ENCODE measurements at places on chromosomes 7 and 10.

DNA sequence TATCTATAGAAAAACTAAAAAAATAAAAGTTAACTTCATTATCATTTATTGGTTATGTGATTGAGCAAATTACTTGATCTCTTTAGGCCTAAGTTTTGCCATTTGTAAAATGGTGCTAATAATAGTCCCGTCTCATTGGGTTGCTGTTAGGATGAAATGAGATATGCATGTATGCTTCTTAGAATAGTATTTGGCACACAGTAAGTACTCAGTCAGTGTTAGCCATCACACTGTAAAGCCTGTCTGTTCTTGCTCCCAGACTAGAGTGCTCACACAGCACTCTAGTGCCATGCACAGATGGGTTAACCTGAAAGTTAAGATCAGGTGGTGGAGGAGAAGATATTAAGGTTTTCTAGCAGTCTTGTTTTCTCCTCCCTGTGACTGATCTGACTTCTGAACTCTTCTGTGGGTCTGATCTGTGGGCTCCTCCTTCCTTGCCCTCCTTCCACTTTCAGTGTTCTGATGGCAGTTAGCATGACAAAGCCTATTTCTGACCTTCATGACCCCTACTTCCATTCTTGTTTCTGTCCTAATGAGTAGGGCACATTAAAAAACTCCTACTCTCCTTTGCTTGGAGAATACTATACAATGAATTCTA lies 167.5 kb downstream of the RNLS start:
- DNase-seq, result no peak

DNA sequence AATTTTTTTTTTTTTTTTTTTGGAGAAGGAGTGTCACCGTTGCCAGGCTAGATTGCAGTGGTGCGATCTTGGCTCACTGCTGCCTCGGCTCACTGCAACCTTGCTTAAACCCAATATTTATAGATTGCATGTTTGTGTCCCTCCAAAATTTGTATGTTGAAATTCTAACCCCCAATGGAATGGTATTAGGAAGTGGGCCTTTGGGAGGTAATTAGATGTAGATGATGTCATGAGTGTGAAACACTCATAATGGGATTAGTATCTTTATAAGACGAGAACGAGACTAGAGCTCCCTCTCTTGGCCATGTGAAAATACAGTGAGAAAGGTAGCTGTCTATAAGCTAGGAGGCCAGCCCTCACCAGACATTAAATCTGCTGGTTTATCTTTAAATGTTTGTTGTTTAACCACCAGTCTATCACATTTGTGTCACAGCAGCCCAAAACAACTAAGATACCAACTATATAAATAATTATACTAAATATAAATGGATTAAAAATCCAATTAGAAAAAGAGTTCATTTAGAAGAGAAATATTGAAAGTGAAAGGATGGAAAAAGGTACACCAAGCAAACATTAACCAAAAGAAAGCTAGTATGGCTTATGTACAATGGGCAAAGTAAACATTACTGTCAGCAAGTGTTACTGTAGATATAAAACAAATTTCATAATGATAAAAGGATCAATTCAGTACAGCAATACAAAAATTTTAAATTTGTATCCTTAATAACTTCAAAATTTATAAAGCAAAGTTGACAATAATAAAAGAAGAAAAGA lies 9.3 kb downstream of the TCAF1 start:
- DNase-seq, result peak; percentile 75

GRCh38 chr7:122984021-122984420 lies 11.5 kb downstream of the TAS2R16 start:
- DNase-seq, result no peak

DNA sequence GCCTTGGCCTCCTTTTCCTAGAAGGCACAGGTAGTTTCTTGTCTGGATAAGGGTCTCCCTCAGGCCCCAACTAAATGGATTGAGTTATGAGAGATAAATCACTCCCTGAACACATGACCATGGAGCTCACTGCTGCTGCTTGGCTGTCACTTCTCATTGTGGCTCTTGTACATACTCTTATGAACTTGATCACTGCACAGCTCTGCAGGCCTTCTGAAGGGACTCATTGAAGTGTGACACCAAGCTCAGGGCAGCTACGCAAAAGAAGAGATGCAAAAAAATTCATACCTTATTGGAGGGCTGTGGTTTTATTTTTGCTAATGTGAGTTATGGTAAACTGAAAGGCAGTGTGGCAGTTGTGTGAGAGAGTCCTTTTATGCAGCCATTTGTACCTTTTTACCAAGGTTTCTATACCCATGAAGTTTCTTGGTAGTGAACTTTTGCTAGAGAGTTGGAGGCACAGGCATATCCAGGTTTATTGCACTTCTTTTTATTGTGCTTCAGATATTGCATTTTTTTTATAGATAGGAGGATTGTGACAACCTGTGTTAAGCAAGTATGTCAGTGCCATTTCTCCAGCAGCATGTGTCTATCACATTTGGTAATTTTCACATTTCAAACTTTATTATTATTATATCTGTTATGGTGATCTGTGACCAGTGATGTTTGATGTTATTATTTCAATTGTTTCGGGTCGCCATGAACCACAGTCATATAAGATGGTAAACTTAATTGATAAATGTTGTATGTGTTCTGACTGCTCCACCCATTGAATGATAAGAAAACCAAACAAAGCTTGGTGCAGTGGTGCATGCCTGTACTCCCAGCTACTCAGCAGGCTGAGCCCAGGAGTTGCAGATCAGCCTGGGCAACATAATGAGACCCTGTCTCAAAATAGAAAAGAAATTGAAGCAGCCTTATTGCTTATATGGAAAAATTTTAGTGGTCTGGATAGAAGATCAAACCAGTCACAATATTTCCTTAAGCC lies 100.6 kb downstream of the LRRC4 start:
- DNase-seq, result no peak

DNA sequence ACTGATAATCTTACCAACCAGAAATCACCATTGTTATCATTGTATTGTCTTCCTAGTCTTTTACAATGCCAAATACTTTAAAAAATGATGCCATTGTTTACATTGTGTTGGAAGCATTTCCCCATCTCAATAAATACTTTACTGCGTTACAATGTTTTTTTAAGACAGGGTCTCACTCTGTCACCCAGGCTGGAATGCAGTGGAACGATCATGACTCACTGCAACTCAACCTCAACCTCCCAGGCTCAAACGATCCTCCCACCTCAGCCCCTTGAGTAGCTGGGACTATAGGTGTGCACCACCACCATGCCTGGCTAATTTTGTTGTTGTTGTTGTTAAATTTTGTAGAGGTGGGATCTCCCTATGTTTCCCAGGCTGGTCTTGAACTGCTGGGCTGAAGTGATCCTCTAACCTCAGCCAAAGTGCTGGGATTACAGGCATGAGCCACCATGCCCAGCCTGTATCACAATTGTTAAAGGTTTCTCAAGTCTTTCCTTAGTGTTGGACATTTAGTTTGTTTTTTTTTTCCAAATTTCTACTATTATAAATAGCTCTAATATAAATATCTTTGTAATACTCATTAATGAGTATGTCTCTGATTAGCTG lies 13.5 kb downstream of the LRMDA start:
- DNase-seq, result no peak

DNA sequence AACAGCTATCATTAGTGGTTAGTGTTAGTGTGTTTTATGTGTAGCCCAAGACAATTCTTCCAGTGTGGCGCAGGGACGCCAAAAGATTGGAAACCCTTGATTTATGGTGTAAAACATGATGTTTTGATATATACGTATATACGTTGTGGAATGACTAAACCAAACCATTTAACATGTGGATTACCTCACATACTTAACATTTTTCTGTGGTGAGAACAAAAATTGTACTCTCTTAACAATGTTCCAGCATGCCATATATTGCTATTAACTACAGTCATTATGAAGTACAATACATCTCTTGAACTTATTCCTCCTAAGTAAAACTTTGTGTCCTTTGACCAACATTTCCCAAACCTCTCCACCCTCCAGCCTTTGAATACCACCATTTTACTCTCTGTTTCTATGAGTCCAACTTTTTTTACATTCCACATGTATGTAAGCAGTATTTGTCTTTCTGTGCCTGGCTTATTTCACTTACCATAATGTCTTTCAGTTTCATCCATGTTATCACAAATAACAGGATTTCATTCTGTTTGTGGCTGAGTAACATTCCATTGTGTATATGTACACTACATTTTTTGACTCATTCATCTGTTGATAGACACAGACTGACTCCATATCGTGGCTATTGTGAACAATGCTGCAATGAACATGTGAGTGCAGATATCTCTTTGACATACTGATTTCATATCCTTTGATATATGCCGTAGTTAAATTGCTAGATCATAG lies 42.2 kb upstream of the MAGI2 start:
- no peak for DNase-seq

GRCh38 chr7:102866535-102867215 lies 46.1 kb upstream of the LRRC17 start:
- DNase-seq, result no peak

DNA sequence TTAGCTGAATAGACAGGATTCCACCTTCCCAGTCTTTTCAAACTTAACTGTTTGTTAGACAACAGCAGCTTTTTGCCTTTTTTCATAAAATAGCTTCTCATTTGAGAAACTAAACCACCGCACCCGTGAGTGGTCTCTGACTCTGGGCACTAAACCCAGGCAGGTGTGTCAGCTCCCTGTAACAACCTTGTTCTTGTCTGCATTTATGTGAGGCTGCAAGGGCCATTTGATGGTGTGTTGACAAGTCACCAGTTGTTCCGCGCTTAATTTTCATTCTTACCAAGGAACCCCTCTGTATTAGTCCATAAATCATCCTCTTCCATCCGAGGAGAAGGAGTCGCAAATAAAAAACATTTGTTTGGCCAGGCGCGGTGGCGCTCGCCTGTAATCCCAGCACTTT lies 1.5 kb downstream of the STOX1 start:
- no peak for DNase-seq

DNA sequence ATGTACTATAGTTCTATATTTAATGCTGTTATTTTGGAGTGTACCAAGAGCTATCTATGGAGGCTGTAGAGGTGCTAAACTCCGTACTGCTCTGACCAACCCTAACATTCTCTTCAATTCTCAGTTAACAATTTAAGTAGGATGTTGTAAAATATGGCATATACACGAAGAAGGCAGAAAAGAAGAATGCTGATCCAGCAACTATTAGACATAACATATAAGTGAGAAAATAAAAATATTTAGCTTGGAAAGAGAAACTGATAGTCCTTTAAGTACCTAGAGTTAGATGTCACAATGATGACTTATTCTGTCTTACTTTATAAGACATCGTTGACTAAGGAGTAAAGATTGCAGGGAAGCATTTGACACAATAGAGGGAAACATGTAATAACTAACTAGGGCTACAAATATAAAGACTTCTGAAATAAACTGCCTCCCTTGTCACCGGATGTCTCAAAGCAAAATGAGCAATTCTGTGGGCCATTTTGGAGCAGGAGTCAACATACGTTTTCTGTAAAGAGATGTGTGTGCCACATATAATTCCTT lies 159.5 kb downstream of the CPEB3 start:
- no peak for DNase-seq

GRCh38 chr7:103462358-103462757 lies 16.4 kb upstream of the SLC26A5 start:
- no peak for DNase-seq

DNA sequence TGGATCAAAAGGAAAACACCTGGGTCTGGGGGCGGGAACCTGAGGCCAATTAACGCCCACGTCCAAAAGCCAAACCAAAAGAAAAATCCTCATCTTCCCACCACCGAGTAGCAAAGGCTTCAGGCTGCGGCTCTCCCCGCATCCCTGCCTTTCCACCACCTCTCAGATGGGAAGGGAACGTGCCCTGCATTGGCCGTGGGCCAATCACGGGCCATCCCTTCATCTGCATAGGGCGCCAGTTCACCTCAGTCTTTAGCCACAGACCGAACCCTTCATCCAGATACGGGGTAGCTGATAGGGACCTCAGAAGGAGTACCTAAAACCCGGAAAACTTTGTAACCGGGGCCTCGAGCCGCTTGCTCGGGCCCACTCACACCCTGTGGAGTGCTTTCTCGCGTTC lies 626 bp downstream of the PRPF18 start:
- DNase-seq, result no peak

GRCh38 chr7:20430664-20431063 lies 100.0 kb downstream of the ITGB8 start:
- no peak for DNase-seq

- no peak for DNase-seq
These were observed 4.8 kb downstream of the AKAP9 start for GRCh38 chr7:91945476-91945875.

DNA sequence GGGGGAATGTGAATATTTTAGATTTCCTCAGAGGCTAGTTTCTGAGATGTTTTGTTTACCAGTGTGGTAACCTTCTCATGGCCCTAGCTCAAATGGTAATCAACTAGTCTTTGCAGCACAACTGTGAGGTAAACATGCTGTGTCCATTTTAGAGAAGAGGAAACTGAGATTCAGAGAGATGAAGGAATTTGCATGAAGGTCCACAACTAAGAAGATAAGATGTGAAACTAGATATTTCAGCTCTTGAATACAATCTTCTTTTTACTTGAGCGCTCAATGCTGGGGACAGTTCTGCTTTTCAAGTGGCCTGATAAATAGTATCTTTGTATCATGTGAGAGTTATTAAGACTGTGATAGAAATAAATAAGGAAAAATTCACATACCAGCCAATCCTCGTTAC lies 245.4 kb downstream of the AUTS2 start:
- DNase-seq, result no peak

- DNase-seq, result no peak
These were observed 95.1 kb downstream of the NPY start for GRCh38 chr7:24378871-24379616.

DNA sequence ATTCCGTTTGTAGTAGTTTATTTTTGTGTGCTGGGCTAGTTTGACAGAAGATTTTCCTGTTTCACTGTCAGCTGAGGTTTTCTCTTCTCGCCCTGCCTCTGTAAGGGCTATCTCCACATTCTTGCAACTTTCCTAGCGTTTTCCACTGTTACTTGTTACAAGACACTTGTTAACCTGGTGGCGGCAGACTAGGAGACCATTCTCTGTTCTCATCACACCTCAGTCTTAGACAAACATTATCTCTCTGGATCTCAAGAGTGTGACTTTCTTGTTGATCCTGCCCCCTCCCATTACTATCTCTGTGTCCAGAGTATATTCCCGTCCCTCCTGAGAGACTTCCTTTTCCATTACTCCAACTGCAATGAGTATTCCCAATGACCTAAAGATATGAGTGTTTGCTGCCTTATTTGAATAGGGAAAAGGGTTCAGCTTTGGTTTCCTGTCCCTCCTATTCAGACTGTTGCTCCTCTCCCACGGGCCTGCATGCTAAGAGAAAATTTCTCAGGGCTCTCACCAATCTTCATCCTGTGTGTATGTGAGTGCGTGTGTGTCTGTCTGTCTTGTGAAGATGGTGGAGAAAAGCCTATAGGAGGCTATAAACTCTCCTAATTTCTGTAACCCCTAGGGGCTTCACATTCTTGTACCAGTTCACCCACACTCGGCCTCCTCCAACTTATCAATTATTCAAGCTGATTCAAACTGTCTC lies 722.4 kb upstream of the POT1 start:
- DNase-seq, result no peak

DNA sequence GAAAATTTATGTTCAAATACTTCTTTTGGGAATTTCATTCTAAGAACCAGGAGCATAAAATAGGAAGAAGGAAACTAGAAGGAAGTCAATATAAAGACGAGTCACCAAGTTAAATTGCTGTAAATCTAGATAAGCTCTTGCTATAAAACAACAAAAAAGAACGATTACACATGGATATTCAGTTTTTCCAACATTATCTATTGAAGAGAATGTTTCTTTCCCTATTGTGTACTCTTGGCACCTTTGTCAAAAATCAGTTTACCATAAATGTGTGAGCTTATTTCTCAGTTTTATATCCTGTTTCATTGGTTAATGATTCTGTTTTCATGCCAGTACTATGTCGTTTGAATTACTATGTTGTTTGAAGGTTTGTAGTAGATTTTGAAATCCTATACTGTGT lies 536.3 kb upstream of the MKI67 start:
- no peak for DNase-seq

GRCh38 chr10:110533149-110533548 lies 34.3 kb upstream of the SMC3 start:
- DNase-seq, result no peak
